Endodermal cell (in vitro differentiated cells): ENCODE measurements at places on chromosomes 16 and 17. TPM values are rescaled to one million over a fixed set of nuclear protein-coding genes. Genes with fewer than 3 reads are reported as not detected.

Gene STX1B
- 6.6 to 7.3 TPM (median 7.0 TPM) in 3 replicates for total RNA-seq

GRCh38 chr16:86931410-86931941, 353.1 kb downstream of the FOXL1 start:
- no peaks in the 10 kb centered on the region for H3K36me3 ChIP-seq
- no peak for DNase-seq
- no peak overlapping the region for H3K27ac ChIP-seq
- no peaks in the 10 kb centered on the region for H3K27me3 ChIP-seq
- H3K4me1 ChIP-seq, result peaks cover 4% of the 10 kb centered on the region
- H3K4me3 ChIP-seq, result no peak overlapping the region

Gene MMP28
- not detected in 3 replicates for total RNA-seq

DNA sequence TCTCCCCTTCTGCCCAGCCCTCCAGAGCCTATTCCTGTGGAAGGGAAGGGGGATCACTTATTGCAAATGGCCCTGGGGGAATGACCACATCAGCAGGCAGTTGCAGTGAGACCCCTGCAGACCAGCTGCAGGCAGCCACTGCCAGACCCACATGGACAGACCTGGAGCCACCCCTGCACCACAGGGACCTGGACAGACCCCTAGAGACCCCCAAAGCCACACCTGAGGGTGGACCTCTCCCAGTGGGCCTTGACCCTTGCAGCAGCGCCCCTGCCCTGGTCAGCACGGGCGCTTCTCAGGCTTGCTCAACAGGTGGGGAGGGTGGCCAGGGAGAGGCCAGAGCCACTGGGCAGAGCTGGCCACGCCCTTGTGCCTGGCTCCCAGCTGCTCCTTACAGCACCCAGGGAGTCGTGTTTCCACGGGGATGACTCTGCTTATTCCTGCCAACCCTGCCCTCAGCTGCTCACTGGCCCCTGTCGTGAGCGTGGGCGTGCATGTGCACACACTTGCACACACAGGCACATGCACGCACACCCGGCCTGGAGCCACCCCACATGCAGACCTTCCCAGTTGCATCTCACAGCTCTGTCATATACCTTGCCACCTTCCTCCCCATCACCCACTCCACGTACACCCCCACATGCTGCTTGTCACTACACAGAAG, 1.3 kb upstream of the SCN4A start:
- no peaks in the 10 kb centered on the region for H3K36me3 ChIP-seq
- no peaks in the 10 kb centered on the region for H3K4me1 ChIP-seq
- H3K27me3 ChIP-seq, result no peaks in the 10 kb centered on the region
- DNase-seq, result no peak

Gene MMP25
- 5.9 and 6.1 TPM in 2 replicates for total RNA-seq

Gene CRLF3
- 19.7 and 26.1 TPM in 2 replicates for total RNA-seq

Gene CTRB2
- not detected in 2 replicates for total RNA-seq

DNA sequence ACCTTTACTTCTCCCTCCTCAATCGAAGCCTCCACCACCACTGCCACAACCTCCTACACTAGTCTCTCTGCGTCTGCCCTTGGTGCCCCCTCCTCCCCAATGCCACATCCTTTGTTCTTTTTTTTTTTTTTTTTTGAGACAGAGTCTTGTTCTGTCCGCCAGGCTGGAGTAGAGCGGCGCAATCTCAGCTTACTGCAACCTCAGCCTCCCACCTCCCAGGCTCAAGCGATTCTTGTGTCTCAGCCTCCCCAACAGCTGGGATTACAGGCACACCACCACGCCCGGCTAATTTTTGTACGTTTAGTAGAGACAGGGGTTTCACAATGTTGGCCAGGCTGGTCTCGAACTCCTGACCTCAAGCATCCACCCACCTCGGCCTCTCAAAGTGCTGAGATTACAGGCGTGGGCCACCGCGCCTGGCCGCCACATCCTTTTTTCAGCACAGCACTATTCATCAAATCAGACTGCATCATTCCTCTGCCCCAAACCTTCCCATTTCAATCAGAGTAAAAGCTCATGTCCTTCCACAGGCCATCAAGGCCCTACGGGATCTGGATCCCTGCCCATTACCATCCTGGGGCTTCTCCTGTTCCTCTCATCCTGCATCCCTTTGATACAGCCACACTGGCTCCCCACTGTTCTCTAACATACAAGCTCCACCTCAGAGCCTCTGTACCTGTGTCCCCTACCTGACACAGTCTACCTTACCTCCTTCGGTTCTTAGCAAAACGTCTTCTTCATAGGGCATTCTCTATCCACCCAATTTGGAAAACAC, 2.0 kb downstream of the KLHL11 start:
- peak; percentile 55 for DNase-seq
- no peaks in the 10 kb centered on the region for H3K4me1 ChIP-seq
- H3K4me3 ChIP-seq, result peak overlapping the region; percentile 91
- peaks cover 15% of the 10 kb centered on the region for H3K36me3 ChIP-seq

GRCh38 chr16:83779886-83780285, 27.9 kb upstream of the HSBP1 start:
- DNase-seq, result no peak
- peaks cover 9% of the 10 kb centered on the region for H3K4me1 ChIP-seq
- no peaks in the 10 kb centered on the region for H3K27me3 ChIP-seq

GRCh38 chr16:66357523-66357928, 9.0 kb upstream of the CDH5 start:
- no peak overlapping the region for H3K27ac ChIP-seq
- DNase-seq, result peak; percentile 86
- H3K36me3 ChIP-seq, result no peaks in the 10 kb centered on the region
- no peak overlapping the region for H3K4me3 ChIP-seq
- peaks cover 4% of the 10 kb centered on the region for H3K4me1 ChIP-seq

DNA sequence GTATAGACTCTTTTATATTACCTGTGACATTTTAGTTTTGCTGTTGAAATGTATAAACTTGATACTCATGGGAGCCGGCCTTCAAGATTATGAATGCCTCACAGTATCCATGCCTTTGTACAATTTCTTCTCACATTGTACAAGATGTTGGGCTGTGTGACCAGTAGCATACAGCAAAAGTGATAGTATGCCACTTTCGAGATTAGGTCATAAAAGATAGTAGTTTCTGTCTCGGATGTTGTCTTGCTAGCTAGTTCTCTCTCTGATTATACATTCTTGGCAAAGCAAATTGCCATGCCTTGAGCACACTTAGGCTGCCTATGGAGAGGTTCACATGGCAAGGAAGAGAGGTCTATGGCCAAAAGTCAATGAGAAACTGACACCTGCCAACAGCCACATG, 1309.8 kb upstream of the CDH8 start:
- H3K27me3 ChIP-seq, result no peaks in the 10 kb centered on the region
- H3K36me3 ChIP-seq, result no peaks in the 10 kb centered on the region
- H3K4me3 ChIP-seq, result no peak overlapping the region
- DNase-seq, result no peak
- H3K27ac ChIP-seq, result no peak overlapping the region

DNA sequence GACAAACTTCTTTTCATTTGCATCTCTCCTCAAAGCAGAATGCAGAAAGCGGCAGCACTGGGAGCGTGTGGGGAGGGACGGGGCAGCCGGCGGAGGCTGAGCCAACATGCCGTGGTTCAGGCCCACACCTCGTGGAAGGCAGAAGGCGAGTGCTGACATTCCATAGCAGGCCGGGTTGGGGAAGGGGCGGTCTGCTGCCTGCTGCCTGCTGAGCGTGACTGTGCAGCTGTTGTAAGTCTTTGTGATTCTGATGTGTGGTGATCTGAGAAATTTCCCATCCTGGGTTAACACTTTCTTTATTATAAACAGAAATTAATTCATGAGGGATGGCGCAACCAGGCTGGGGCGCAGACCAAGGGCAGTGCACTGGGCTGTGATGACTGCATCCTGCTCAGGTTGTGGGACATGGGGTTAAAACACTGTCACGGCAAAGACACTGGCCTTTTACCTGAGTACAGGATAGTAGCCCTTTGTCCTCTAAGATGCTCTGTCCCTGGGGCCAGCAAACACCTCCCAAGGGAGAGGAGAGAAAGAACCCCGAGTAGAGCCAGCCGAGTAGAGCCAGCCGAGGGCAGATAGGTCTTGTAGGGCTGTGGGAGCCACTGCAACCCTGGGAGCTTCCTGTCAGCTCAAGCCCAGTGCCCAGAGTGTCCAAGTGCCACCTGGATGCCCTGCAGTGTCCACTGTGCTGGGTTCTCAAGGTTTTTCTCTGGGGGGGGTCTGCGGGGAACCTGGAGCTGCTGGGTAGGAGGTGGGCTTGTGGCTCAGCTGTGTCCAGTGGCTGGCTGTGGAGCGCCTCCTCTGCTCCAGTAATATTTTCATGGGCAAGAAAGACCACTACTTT, 8.8 kb upstream of the DNASE1 start:
- no peak overlapping the region for H3K4me3 ChIP-seq
- H3K27ac ChIP-seq, result peak overlapping the region; percentile 97
- DNase-seq, result peak; percentile 88
- H3K36me3 ChIP-seq, result peaks cover 11% of the 10 kb centered on the region
- no peaks in the 10 kb centered on the region for H3K4me1 ChIP-seq

- DNase-seq, result no peak
- no peaks in the 10 kb centered on the region for H3K36me3 ChIP-seq
- H3K27me3 ChIP-seq, result no peaks in the 10 kb centered on the region
- no peak overlapping the region for H3K27ac ChIP-seq
These were observed 37.0 kb upstream of the CDH1 start for GRCh38 chr16:68700120-68700519.

GRCh38 chr17:78289802-78290363, 58.5 kb downstream of the TMEM235 start:
- no peaks in the 10 kb centered on the region for H3K4me1 ChIP-seq
- H3K36me3 ChIP-seq, result no peaks in the 10 kb centered on the region
- no peak overlapping the region for H3K27ac ChIP-seq
- no peak overlapping the region for H3K4me3 ChIP-seq

Gene HSD11B2
- 10.4 and 12.0 TPM in 2 replicates for total RNA-seq

Gene ZNF646
- 24.9 and 25.0 TPM in 2 replicates for total RNA-seq
